ENCODE measurements at places on chromosomes 2 and 18.

DNA sequence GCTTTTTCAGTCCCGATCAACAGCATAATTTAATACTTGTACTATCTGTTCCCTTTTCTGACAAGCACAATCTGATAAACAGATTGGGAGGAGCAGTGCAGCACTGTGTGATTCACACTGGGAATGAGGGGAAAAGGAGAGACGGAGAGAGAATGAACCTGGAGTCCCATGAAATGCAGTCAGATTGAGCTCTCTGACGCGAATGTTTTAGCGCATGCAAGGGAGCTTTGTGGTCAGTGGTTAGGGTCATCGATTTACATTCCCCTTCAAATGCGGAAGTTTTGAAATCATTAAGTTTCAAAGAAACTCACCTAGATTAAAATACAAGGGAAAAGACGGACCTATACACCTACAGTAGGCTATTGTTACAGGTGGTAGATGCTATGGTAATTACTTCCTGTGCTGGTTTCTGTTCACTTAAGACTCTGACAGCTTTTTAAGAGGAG lies 99.6 kb downstream of the KCTD1 start:
- no peak for DNase-seq

GRCh38 chr2:198178766-198179165 lies 374.4 kb downstream of the PLCL1 start:
- DNase-seq = no peak

DNA sequence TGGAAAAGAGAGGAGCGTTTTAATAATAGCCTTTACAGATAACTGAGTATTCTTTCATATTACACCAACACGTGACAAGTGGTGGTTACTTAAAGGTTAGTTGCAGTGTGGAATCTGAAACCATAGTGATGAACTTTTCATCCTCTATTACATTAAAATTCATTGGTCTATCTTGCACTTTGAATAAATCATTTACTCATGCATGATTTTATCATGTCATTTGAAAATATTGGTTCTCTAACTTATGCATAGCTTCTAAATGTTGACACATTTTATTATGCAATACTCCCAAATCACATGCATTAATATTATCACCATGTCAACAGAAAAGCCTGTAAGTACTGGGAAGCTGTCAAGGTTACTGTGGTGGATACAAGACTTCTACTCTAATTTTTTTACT lies 1432.2 kb downstream of the LRP1B start:
- DNase-seq = no peak

- no peak for DNase-seq
Measured at GRCh38 chr2:241818229-241818942, 9.4 kb downstream of the NEU4 start.

- DNase-seq = no peak
Measured at GRCh38 chr2:27041752-27042151, 9.0 kb downstream of the TMEM214 start.

Measured in stimulated activated CD4-positive, alpha-beta T cell treated with anti-CD3 and anti-CD28 coated beads, Interleukin-1b, Interleukin-23, amount 100 ng/mL, for 1 hour (primary cell).